ENCODE measurements at places on chromosomes 1 and 21.

- peak; percentile 87 for DNase-seq
- peaks cover 18% of the 10 kb centered on the region for H3K4me1 ChIP-seq
- no peaks in the 10 kb centered on the region for H3K27me3 ChIP-seq
- H3K4me3 ChIP-seq, result no peak overlapping the region
- no peaks in the 10 kb centered on the region for H3K36me3 ChIP-seq
Measured at GRCh38 chr1:27388337-27389005, 4.0 kb upstream of the GPR3 start.

GRCh38 chr1:40665335-40666171 lies at the start of gene RIMS3:
Gene RIMS3, minus strand, starts transcription at chr1:40665682. Its CDS starts 23,757 bp downstream, at chr1:40641925.
- no peaks in the 10 kb centered on the region for H3K36me3 ChIP-seq
- peaks cover 37% of the 10 kb centered on the region for H3K4me1 ChIP-seq
- peak within 1 kb of the TSS; percentile 65 for H3K4me3 ChIP-seq
- H3K27me3 ChIP-seq, result no peaks in the 10 kb centered on the region

GRCh38 chr1:8077120-8077573 lies 51.0 kb upstream of the ERRFI1 start:
- H3K27ac ChIP-seq, result peak overlapping the region; percentile 19
- no peaks in the 10 kb centered on the region for H3K36me3 ChIP-seq
- no peaks in the 10 kb centered on the region for H3K27me3 ChIP-seq
- no peak overlapping the region for H3K4me3 ChIP-seq
- no peak for DNase-seq
- no peaks in the 10 kb centered on the region for H3K4me1 ChIP-seq

- no peak for DNase-seq
- no peaks in the 10 kb centered on the region for H3K27me3 ChIP-seq
Measured at GRCh38 chr1:46021046-46021996, 111.1 kb downstream of the PIK3R3 start.

GRCh38 chr1:198185759-198186158 lies 29.0 kb downstream of the NEK7 start:
- no peak overlapping the region for H3K4me3 ChIP-seq
- H3K4me1 ChIP-seq, result peaks cover 66% of the 10 kb centered on the region
- no peak overlapping the region for H3K27ac ChIP-seq
- H3K36me3 ChIP-seq, result no peaks in the 10 kb centered on the region

DNA sequence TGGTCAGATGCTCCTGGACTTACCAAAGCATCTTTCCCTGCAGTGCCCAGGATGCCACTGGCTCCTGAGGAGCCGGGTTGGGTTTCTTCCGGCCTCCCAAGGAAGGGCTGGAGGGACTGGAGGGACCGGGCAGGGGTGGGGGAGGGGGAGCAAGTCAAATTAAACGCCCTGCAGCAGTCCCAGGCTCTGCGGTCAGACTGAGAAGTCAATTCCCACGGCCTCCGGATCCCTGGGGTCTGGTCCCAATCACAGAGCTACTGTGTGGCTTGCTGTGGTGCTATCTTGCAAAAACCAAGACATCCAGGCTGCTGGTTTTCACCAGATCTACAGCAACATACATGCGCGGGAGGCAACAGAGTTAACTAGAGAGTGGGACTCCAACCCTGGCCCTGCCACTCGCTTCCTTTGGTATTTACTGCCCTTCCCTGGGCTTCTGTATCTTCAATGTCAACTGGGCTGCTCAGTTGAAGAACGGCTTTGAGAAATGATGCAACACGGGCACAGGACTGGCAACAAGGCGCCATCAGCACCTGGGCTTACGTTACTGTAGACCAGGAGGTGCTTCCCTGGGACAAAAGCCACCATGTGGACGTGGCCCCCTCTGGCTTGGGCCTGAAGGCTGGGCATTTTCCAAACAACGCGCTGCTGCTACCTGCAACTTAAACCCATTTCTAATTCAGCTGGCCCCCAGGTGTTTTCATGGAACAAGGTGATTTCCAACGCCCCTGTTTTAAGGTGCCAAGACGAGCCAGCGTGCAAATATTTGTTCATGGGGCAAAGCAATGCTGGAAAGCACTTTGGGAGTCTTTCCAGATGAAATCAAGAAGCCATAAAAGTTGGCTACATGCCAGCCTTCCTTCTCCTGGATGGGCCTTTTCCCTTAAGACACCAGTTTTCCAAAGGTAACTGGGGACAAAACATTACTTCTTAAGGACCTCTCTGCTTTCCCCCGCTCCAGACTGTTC lies 11.5 kb downstream of the RCC2 start:
- DNase-seq, result no peak
- H3K27me3 ChIP-seq, result no peaks in the 10 kb centered on the region
- peaks cover 58% of the 10 kb centered on the region for H3K4me1 ChIP-seq
- H3K4me3 ChIP-seq, result no peak overlapping the region
- H3K36me3 ChIP-seq, result peaks cover 90% of the 10 kb centered on the region
- no peak overlapping the region for H3K27ac ChIP-seq

- H3K27ac ChIP-seq, result no peak overlapping the region
- peak; percentile 65 for DNase-seq
- no peaks in the 10 kb centered on the region for H3K36me3 ChIP-seq
Measured at GRCh38 chr1:178531887-178532286, 19.0 kb downstream of the TEX35 start.

- no peaks in the 10 kb centered on the region for H3K27me3 ChIP-seq
- H3K4me1 ChIP-seq, result no peaks in the 10 kb centered on the region
- H3K4me3 ChIP-seq, result no peak overlapping the region
- DNase-seq, result no peak
- no peak overlapping the region for H3K27ac ChIP-seq
Measured at GRCh38 chr1:90534663-90535295, 182.3 kb downstream of the BARHL2 start.

DNA sequence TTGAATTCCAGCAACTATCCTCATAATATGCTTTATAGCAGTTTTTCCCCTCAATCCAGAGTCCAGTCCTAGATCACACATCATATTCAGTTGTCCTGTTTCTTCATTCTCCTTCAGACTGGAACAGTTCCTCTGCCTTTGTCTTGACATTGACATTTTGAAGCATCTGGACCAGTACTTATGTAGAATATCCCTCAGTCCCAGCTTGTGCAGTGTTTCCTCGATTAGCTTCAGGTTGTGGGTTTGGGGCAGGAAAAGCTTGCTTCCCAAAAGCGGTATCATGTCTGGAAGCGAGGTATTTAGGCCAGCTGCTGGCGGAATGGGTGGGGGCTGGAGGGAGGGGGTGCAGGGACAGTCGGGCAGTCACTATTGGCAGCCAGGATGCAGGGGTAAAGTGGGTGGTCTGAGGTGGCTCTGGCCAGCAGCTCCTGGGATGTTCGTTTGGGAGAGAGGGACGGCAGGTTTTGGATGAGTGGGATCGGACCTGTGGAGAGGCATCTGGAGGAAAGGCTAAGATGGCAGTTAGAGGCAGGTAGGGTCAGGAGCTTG lies 6.5 kb downstream of the THEMIS2 start:
- peaks cover 3% of the 10 kb centered on the region for H3K4me1 ChIP-seq
- H3K4me3 ChIP-seq, result no peak overlapping the region
- peak; percentile 59 for DNase-seq
- no peaks in the 10 kb centered on the region for H3K27me3 ChIP-seq
- peaks cover 35% of the 10 kb centered on the region for H3K36me3 ChIP-seq

DNA sequence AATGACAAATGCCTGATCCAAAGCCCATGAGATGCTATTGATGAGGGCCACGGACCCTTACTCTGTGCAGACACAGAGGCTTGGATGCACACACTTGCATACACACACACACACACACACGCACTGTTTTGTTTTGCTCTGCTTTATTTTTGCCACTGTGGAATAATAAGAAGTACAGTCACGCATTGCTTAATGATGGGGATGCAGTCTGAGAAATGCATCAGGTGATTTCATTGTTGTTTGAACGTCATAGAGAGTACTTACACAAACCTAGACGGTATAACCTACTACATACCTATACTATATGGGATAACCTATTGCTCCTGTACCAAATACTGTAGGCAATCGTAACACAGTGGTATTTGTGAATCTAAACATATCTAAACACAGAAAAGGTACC lies 104.4 kb downstream of the RHOU start:
- H3K4me3 ChIP-seq, result no peak overlapping the region
- no peak overlapping the region for H3K27ac ChIP-seq
- H3K36me3 ChIP-seq, result no peaks in the 10 kb centered on the region
- DNase-seq, result no peak
- H3K4me1 ChIP-seq, result peaks cover 7% of the 10 kb centered on the region

DNA sequence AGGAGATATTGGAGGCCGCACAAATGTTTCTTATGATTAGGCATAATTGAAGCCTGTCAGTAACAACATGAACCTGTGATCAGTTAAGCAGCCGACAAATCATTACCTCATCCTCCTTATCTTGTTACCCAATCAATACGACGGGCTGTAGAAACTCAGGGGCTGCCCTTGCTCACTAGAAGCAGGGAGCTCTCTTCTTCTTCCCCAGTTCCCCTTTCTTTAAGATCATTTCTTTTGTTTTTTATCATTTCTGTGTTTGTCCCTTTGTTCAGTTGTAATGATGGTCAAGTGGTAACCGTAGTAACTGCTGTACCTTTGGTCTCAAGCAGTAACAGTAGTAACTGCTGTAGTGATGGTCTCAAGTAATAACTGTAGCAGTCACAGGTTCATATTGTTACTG lies 13.8 kb upstream of the FCGR2A start:
- H3K27ac ChIP-seq, result peak overlapping the region; percentile 56
- no peak for DNase-seq
- peaks cover 23% of the 10 kb centered on the region for H3K4me1 ChIP-seq
- no peaks in the 10 kb centered on the region for H3K27me3 ChIP-seq
- no peak overlapping the region for H3K4me3 ChIP-seq

DNA sequence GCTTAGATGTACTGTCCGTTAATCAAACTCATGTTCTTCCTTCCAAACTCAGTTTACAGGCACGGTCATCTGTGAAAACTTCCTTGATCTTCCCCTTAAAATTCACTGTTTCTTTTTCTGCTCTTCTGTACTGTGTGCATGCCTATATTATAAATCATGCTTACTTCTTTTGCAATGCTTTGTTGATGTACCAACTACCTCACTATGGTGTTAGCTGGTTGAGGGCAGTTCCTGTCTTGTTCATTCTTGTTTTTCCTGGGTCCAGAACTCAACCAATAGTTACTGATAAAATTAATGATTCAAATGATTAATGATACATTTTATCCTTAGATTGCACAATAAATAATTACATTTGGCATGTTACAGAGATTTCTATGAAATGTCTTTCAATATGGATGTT lies 163.8 kb downstream of the CHRM3 start:
- no peak for DNase-seq
- H3K36me3 ChIP-seq, result no peaks in the 10 kb centered on the region
- H3K27me3 ChIP-seq, result no peaks in the 10 kb centered on the region
- H3K4me3 ChIP-seq, result no peak overlapping the region
- H3K27ac ChIP-seq, result no peak overlapping the region

DNA sequence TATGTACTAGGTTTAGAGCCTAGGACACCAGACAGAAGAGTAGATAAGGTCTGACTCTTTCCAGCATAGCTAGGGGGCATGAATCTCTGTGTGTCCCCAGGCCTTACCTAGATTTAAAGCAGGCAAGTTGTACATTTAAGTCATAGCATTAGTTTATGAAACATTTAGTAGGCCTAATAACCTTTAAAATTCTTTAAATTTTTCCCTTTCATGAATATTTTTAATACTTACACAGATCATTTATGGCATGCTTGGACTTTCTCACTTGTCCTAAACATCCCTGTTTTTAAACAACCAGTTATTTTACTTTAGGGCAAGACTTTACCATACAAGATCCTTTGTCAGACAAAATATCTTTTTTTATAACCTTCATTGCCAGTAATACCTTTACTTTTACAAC lies 258.4 kb upstream of the ZRANB2 start:
- H3K4me1 ChIP-seq, result no peaks in the 10 kb centered on the region
- no peak overlapping the region for H3K4me3 ChIP-seq
- no peak for DNase-seq
- no peaks in the 10 kb centered on the region for H3K36me3 ChIP-seq
- H3K27me3 ChIP-seq, result no peaks in the 10 kb centered on the region

GRCh38 chr1:240985081-240985480 lies 371.9 kb downstream of the RGS7 start:
- no peak overlapping the region for H3K27ac ChIP-seq
- DNase-seq, result no peak
- H3K36me3 ChIP-seq, result no peaks in the 10 kb centered on the region
- no peaks in the 10 kb centered on the region for H3K4me1 ChIP-seq

GRCh38 chr1:109133815-109134214 lies 19.9 kb downstream of the ELAPOR1 start:
- H3K27me3 ChIP-seq, result no peaks in the 10 kb centered on the region
- no peak overlapping the region for H3K27ac ChIP-seq
- no peaks in the 10 kb centered on the region for H3K36me3 ChIP-seq

GRCh38 chr1:71311376-71311775 lies 230.5 kb upstream of the ZRANB2 start:
- DNase-seq, result no peak
- no peak overlapping the region for H3K4me3 ChIP-seq
- no peaks in the 10 kb centered on the region for H3K27me3 ChIP-seq
- H3K4me1 ChIP-seq, result no peaks in the 10 kb centered on the region
- no peak overlapping the region for H3K27ac ChIP-seq

DNA sequence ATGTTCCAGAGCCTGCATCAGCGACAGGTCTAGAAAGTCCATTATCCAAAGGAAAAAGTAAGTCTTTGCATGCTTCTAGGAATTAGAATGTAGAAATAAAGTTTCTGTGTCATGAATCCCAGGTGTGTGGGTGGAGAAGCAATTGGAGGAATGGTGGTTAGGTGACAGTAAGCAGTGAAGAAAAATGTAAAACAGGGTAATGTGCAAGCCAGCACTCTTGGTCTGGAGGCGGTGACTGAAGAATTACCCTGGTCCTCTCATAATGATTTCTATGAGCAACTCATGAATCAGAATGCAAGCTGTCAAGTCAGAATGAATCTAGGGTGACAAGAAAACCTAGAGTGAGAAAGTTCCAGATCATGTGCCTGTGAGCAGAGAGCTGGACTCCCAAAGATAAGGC lies 33.6 kb downstream of the PLPPR4 start:
- no peaks in the 10 kb centered on the region for H3K36me3 ChIP-seq
- no peaks in the 10 kb centered on the region for H3K27me3 ChIP-seq
- no peaks in the 10 kb centered on the region for H3K4me1 ChIP-seq
- no peak overlapping the region for H3K4me3 ChIP-seq
